Activated naive CD4-positive, alpha-beta T cell treated with anti-CD3 and anti-CD28 coated beads for 36 hours (primary cell): ENCODE measurements at places on chromosomes 3 and 15. TPM values are rescaled to one million over a fixed set of nuclear protein-coding genes. Genes with fewer than 3 reads are reported as not detected.

- no peak for DNase-seq
Measured at GRCh38 chr15:95087253-95087609, 855.9 kb downstream of the MCTP2 start.

DNA sequence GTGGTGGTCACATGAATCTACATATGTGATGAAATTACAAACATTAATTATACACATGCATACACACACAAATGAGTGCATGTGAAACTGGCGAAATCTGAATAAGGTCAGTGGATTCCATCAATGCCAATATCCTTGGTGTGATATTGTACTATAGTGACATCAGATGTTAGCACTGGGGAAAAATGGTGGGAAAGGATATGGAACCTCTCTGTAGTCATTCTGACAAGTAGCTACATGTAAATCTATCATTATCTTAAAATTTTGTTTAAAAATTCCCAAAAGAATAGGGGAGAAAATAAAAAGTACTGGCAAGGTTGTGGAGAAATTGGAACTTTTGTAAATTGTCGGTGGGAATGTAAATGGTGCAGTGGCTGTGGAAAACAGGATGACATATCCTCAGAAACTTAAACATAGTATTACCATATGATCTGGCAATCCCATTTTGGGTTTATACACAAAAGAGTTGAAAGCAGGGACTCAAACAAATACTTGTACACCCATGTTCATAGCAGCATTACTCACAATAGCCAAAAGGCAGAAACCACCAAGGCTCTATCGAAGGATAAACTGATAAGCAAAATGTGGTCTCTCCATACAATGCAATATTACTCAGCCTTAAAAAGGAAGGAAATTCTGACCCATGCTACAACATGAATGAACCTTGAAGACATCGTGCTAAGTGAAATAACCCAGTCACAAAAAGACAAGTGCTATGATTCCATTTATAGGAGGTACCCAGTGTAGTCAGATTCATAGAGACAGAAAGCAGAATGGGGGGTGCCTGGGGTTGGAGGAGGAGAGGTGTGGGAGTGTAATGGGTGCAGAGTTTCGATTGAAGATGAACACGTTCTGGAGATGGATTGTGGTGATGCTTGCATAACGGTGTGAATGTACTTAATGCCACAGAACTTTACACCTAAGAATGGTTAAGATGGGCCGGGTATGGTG, 25.3 kb upstream of the HRH1 start:
- no peak for DNase-seq

- no peak for DNase-seq
Measured at GRCh38 chr15:78182336-78182700, 33.2 kb downstream of the IDH3A start.

DNA sequence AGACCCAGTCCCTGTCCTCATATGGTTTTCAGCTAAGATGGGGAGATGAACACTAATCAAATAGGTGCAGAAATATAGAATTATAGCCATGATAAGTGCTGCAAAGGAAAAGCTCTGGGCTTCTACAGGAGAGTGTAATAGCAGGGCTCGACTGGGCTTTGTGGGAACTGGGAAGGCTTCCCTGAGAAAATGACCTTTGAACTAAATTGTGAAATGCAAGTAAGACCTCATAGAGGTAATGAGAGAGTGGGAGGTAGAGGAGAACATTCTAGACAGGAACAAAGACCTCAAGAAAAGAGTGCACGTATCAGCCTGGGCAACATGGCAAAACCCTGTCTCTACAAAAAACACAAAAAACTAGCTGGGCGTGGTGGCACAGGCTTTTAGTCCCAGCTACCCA, 231.6 kb downstream of the ABHD5 start:
- no peak for DNase-seq

- DNase-seq, result no peak
Measured at GRCh38 chr3:156586905-156587759, 32.2 kb upstream of the SSR3 start.

DNA sequence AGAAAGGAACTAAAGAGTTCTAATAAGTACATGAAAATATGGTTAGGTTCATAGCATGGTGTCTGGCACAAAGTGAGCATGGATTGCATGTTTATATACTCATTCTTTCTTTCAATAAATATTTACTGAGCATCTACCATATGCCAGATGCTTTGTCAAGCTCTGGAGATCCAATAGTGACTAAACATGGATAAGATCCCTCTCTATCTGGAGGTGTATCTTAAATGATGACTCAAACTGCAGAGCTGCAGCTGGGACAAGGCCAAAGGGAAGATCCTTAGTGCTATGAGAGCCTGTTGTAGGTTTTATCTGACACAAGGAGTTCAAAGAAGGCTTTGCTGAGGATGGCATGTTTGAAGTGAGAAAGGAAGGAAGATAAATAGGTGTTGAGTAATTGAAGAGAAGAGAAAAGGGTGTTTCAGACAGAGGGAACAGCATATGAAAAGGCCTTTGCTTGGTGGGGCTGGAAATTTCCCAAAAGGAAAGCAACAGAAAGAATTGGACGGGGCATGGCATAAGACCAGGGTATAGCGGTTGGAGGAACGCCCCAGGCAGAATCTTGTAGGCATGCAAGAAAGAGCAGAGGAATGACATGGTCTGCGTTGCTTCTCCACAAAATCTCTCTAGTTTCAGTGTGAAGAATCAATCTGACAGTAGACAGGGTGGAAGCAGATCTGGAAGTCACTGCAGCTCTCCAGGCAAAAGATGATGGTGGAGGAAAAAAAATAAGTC, 239.9 kb upstream of the LRTM1 start:
- no peak for DNase-seq

DNA sequence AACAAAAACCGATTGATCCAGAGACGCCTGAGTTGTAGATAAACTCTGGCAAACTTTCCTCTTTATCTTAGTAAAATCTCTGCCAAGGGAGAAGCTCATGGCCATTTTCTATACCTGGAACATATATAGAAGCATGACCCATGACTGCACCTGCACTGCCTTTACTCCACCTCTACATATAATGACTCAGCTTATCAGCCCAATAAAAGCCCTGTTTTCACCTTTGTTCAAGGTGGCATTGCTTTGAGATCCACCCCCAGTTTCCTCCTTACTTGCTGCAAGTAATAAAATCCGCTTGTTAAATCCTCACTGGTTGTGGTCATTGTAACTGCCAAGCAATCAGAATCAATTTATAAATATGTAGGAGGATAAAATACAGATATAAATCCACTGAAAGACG, 1280.4 kb downstream of the NSUN3 start:
- no peak for DNase-seq

The ISLR gene
- not detected for total RNA-seq

The TBCCD1 gene
- total RNA-seq, result 10.7 TPM

The SLITRK3 gene
- not detected for total RNA-seq

The YEATS2 gene
- 39.0 TPM for total RNA-seq

The SYNPR gene
- not detected for total RNA-seq
